CD4-positive, alpha-beta memory T cell (primary cell): ENCODE measurements at places on chromosomes 6 and 20.
A peak's percentile ranks its signal among the peaks of the same experiment; 100 is the strongest.

- no peak for DNase-seq
These were observed 107.8 kb downstream of the SMLR1 start for GRCh38 chr6:130934848-130935585.

DNA sequence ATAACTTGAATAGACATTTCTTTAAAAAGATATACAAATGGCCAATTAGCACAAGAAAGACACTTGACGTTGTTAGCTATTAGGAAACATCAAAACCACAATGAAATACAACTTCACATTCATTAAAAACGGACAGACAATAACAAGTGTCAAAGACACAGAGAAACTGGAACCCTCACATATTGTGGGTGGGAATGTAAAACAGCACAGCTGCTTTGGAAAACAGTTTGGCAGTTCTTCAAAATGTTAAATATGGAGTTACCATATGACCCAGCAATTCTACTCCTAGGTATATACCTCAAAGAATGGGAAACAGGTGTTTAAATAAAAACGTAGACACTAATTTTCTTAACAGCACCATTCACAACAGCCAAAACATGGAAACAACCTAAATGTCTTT is 100.5 kb upstream of the SLC22A23 start:
- DNase-seq, result no peak

DNA sequence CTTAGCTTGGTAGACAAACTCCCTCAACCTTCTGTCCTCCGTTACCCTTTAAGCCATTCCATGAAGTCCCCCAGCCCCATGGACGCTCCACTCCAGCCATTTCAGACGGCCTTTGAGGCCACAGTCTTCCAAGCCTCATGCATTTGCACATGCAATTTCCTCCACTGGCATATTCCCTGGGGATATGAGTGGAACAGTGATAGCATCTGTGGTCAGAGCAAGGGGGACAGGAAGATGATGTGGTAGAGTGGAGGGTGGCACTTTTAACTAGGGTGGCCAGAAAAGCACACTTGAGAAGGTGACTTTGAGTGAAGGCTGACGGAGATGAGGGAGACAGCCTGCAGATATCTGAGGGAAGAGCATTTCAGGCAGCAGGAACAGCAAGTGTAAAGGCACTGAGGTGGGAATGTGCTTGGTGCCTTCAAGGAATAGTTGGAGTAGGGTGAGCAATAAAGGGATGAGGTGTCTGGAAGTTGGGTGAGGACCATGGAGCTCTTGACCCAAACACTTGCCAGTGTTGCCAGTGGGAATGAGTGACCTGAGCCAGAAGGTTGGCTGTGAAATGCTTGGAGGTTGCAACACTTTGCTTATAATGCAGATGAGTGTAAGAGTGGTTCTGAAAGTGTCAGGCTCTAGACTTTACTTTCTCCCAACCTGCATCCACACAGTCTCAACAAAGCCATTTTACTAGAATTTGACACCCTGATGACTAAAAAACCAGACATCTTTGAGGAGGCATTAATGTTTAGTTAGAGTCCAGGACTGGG is 275.6 kb upstream of the SUPT3H start:
- DNase-seq, result no peak

GRCh38 chr6:155782320-155782731 is 326.7 kb upstream of the NOX3 start:
- DNase-seq, result no peak

DNA sequence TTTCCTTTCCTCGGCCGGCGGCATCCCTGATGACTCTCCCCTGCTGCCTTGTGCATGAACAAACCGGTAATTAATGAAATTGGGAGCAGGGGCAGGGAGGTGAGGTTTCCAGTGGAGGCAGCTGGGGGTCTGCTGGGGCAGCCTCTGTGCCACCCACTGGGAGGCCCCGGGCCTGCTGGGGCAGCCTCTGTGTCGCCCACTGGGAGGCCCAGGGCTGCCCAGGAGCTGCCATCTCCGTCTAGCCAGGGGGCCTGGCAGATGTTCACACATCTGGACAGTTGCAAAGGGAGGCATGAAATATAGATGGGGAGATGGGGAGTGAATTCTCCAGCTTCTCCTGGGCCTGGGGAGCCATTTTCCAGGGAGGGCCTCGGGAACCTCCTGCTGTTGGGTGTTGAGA is 33.8 kb downstream of the TOX2 start:
- no peak for DNase-seq

DNA sequence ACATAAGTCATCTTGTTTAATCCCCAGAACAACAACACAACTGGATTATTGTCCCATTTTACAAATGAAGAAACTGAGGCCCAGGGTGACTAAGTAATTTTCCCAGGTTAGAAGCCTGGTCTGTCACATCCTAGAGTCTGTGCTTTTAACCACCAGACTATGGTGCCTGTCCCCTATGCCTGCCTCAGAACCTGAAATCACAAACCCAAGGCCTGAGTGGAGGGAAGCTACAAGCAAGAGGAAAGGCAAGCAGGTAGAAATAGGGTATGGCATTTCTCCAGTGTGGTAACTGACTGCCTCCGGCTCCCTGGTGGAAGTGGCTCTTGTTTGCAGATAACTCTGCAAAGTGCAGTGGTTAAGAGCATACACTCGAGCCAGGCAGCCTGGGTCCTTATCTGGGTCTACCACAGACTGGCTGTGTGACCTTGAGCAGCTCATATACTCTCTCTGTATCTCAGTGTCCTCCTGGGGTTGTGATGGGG is 2.5 kb downstream of the TMEM63B start:
- DNase-seq, result no peak

- no peak for DNase-seq
These were observed 13.7 kb downstream of the PXDC1 start for GRCh38 chr6:3737831-3738210.

DNA sequence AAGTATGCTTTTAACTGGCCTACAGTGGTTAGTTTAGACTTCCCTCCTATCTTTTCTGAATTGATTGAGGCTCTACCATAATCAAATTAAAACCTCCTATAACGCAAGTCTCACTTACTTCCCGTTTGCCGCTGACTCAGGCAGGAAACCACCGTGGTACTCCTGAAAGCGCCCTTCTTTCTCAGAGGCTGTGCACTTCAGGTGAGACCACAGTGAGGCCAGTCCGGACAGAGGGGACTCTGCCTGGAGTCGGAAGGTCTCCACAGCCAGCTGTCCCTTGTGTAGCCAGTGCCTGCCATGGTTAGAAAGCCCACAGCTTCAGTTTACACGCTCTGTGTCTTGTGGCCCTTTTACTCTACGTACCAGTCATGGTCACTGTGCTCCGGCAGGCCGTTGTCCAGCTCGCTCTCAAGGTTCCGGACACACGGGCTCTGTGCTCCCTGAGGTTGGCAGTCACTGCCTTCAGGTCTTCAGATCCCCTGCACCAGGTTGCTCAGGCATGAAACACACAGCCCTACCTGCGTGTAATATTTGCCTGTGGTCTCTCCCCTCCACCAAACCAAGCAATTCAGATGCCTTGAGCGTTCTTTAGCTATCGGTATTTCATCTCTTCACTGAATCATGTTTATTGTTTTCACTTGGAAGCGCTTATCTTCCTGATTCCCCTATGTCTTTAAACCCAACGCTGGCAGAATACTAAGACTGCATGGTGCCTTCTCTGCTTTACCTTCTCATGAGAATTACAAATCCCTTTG is 178.8 kb downstream of the SMOC2 start:
- no peak for DNase-seq

GRCh38 chr20:55004044-55004443 is 528.7 kb downstream of the DOK5 start:
- no peak for DNase-seq

GRCh38 chr6:110173506-110174132 is 5.9 kb downstream of the WASF1 start:
- no peak for DNase-seq

DNA sequence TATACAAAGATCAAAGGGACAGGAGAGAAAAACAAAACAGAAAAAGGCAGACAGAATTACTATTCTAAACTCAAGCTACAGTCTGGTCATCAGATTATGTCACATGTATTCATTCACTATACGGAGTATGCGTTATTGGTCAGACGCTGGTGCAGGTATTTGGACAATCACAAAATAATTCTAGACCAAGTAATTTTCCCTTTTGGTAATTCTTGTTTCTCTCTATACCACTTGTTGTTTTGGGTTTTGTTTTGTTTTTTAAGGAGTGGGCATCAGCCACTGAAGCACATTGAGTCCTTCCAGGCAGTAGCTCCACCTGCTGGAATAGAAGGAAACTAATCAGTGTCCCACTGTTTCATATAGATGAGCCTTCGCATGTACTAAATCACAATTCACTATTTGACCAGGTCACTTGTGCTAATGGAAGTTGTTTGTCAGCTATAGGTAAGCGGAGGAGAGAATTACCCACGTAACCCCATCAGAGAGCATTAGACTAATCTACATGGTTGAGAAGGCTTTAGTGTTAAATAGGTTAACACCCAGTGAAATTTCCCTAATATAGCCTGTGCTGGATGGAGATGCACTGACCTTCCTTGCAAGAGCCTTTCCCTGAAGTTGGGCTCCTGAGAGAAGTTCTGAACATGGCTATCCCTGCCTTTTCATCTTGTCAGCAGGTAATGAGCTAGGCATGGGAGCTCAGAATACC is 77.9 kb downstream of the TNFAIP3 start:
- DNase-seq, result peak; percentile 56

GRCh38 chr6:151100326-151100725 is 139.4 kb upstream of the AKAP12 start:
- DNase-seq, result no peak

DNA sequence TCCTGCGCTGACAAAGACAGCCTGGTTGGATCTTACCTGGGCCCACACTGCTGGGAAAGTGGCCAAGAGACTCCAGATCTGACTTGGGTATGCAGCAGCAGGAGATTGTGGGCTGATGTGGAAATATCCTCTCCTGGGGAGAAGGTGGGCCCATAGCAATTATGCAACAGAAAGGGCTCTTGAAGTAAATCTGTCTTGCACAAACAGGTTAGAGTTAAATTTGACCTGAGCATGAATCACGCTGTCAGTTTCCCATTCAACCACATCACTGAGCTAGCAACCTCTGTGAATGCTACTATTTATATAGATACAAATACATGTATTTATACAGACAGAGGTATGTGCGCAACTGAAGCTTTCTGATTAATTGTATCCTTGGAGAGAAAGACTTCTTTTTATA is 28.3 kb upstream of the PDYN start:
- DNase-seq, result no peak

DNA sequence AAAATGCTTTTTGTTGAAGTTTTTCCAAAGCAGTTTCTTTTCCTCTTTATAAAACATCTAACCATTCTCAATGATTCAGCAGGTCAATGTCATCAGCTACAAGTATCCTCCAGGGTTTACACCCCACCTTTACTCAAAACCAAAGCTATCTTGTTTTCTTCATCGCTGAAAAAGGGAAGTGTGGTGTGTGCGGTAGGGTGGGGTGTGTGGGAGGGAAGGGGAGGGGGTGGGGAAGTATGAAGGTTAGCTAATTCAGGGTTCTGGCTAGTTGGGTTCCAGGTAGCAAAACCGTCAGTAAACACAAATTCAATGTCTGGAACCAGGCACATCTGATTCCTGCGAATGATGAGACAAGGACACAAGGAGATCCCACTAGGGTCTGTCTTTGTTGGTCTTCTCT is 189.6 kb downstream of the GJA10 start:
- peak; percentile 60 for DNase-seq

DNA sequence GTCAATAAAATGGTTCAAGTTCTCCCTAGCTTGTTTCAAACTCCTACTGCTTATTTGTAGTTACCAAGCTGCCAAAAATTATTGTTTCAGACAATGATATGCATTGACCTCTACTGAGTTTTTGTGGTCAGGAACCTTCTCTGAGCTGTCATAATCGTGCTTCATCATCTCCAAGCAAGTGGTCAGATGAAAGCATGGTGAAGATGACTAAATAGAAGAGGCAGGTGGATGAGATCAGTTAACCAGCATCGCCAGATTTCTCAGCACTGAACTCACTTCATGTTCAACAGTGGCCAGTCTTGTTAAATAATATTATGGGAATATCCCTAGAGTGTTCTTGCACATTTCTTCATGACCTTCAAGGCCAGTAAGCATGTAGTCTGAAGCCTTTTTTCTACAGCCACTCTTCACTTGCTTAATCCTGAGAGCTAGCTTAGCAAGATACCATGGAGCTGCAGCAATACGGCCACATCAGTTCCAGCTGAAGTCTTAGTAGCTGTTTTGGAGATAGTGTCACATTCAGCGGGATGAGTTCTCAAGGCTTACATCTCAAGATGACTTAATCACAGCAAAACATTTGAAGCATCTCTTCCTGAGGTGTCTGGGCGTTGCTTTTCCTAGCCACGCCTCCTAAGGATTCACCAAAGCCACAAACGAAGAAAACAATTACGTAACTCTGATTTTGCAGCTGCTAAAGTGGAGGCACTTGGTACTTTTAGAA is 101.6 kb upstream of the TMEM30A start:
- no peak for DNase-seq

- no peak for DNase-seq
These were observed 4.5 kb upstream of the EPB41L2 start for GRCh38 chr6:131067521-131067920.

DNA sequence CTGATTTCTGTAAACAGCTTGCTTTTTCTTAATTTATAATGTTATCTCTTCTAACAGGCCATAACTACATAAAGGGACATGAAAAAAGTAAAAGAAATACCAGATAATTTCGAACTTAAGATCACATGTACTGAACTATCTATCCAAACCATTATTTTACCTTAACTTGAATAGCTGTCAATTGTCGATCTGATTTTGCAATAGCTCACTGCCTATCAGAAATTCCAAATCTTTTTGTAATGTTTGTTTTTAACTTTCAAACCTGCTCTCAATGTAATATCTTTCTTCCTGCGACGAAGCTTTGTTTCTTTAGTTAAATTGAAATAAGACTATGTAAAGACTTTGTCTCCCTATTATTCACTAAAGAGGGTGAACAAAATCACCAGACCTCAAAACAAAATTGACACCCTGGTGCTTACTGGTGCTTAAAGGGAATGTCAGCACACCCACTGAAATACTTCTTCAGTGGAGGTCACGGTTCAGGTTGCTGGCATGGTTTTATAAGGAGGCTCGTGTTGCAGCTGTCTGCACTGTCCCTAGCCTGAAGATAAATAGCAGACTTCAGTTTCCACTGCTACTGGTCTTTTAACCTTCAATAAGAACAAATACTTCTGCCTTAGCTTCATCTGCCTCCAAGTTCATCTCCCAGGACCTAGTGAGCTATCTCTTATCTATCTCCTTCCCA is 117.5 kb upstream of the QKI start:
- DNase-seq, result no peak

DNA sequence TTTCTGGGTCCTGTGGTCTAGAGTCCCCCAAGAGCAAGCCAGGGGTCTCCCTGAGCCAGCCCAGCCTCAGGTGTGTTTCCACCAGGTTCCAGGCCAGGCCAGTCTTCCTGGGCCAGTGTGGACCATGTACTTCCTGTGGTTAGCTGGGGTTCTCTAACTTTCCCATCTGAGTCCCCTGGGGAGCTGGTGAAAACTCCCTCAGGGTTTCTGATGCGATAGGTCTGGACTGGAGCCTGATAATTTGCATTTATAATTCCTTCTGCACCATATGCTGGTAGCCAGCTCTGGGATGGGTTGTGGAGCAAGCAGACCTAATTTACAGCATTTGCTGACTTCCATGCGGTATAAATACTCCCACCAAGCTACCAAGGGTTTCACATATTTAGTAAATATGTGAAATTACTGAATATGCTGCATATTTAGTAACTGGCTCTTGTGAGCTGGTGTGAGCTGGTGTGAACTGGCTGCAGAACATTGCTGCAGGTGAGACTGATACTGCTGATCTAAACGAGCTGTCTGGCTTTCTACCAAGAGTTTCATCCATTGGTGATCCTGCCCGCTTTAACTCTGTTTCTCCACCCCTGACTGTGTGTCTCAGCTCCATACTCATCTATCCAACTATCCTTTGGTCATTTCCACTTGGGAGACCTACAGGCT is 62.6 kb downstream of the RIN2 start:
- no peak for DNase-seq

- DNase-seq, result no peak
These were observed 1.5 kb upstream of the NEDD9 start for GRCh38 chr6:11233673-11234573.
